Heart right ventricle (tissue), 16 donors: ENCODE measurements at places on chromosomes 6 and 20. TPM values are rescaled to one million over a fixed set of nuclear protein-coding genes. Genes with fewer than 3 reads are reported as not detected.

DNA sequence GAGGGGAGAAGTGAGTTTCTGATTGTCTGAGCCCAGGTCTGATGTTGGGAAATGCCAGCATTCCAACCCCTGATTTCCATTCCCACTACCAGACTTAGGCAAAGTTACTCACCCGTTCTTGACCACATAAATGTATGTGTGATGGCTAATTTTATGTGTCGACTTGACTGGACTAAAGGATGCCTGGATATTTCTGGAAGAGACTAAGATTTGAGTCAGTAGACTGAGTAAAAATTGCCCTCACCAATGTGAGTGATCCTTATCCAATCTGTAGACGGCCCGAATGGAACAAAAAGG, 95.8 kb upstream of the TAB2 start:
- DNase-seq, result no peak

The CSNK2B gene
- 101 TPM for total RNA-seq

The PACSIN1 gene
- 4.0 TPM for total RNA-seq

The SLC32A1 gene
- total RNA-seq, result not detected

The PDE7B gene
- 10.3 TPM for total RNA-seq

- DNase-seq, result no peak
Measured at GRCh38 chr6:77030929-77031674, 432.2 kb downstream of the HTR1B start.

The CD93 gene
- 53.9 TPM for total RNA-seq

- no peak for DNase-seq
Measured at GRCh38 chr20:52983726-52984450, 11.7 kb downstream of the TSHZ2 start.

DNA sequence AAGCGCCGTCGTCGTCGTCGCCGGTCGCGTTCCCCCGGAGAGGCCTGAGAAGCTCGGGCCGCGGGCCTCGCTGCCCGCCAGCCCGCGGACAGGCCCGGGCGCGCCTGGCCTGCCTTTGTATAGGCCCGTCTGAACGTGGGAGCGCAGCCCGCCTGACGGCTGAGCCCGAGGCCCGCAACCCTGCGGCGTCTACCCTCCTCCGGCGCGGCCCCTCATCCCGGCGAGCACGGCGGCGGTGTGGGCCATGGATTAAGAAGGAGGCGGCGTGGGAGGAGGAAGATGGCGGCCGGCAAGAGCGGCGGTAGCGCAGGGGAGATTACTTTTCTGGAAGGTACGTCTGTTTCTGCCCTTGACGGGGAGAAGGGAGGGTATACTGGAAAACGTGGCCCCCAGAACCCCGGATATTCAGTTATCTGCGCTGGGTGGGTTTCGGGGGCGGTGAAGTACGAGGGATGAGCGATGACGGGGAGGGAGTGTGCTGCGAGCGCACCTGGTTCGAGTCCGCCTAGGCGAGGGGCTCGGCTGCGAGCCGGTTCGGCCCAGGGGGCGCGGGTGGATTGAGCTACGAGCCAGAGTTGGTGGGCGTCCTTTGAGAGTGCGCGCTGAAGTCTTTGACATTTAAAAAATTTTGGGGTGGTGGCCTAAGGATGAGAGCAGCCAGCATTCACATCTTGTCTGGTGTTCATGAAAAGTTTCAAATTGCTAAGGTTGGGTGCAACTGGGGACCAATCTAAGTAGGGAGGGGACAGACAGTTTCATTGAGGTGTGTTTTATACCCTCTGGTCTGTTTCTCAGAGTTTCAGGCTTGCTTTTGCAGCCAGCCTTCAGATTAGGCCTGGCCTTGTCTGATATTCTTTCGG, 796 bp downstream of the SENP6 start:
- DNase-seq, result peak; percentile 42

DNA sequence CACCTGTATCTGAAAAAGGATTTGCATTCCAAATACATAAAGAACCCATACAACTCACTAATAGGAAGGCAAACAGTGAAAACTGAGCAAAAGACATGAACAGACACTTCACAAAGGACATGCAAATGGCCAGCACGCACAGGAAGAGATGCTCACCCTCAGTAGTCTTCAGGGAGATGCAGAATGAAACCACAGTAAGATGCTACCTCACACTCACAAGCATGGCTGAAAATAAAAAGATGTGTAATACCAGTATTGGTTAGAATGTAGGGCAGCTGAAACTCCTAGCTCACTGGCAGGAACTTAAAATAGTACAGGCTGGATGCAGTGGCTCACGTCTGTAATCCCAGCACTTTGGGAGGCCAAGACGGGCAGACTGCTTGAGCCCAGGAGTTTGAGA, 64.6 kb downstream of the SNX5 start:
- no peak for DNase-seq

DNA sequence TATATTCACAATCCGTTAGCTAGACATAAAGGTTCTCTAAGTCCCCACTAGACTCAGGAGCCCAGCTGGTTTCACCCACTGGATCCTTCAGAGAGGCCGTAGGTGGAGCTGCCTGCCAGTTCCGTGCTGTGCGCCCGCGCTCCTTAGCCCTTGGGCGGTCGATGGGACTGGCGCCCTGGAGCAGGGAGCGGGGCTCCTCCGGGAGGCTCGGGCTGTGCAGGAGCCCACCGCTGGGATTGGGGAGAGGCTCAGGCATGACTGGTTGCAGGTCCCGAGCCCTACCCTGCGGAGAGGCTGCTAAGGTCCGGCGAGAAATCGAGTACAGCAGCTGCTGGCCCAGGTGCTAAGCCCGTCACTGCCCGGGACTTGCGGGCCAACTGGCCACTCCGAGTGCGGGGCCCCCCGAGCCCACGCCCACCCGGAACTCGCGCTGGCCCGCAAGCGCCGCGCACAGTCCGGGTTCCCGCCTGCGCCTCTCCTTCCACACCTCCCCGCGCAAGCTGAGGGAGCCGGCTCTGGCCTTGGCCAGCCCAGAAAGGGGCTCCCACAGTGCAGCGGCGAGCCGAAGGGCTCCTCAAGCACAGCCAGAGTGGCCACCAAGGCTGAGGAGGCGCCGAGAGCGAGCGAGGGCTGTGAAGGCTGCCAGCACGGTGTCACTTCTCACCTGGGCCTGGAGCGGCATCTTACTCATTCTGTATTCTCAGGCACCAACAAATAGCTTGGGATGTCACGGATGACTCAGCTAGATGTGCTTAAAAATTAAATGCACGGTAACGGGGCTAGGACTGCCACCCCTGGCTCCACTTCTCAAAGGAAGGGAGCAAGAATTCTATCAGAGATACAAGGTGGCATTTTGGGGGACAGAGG, 44.1 kb downstream of the IRF4 start:
- no peak for DNase-seq

GRCh38 chr6:167341665-167342655, 17.1 kb downstream of the TTLL2 start:
- no peak for DNase-seq

DNA sequence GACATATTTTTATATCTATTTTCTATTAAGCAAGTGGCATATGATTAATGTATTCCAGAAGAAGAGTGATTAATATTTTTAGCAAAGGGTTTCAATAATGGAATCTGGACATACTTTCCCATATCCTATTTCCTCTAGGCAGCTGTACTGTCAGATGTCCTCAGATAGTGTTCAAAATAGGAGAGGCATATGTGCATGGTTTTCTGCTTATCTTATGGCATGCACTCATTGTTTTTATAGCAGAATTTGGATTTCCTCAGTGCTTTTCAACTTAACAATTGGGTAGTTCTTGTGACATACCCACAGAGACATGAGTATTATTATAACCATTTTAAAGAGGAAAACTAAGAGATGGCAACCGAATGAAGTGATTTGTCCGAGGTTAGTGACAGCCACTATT, 12.6 kb upstream of the SLC17A5 start:
- DNase-seq, result no peak

The LPA gene
- not detected for total RNA-seq

DNA sequence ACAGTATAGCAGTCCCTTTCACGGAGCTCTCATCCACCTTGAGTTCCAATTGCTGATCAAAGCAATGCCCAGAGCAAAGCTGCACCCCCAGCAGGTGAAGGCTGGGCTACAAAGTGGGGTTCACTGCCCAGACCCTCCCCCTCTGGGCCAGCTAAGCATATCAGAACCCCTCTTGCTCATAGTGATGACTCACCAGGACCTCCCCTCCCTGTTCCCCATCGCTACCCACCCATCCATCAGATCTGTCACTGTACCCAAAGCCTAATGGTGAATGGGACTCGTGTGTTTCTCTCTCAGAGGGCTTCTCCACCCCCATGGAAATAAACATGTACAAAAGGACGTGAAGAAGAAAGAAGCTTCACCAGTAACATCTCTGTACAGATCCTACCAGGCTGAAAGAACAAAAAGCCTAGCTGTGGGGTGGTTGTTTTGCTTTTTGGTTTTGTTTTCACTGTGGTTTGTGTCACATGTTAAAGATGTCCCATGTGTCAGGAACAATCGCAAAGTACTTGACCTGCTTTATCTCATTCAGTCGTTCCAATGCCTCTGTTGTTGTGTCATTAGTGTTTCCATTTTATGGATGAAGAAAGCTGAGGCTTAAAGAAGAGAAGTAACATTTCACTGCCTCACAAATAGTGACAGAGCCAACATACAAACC, 518.5 kb downstream of the CD83 start:
- DNase-seq, result no peak

The FNDC1 gene
- 6.2 TPM for total RNA-seq

GRCh38 chr6:74073999-74074398, 378.0 kb downstream of the CD109 start:
- DNase-seq, result no peak

- no peak for DNase-seq
Measured at GRCh38 chr20:57999465-58000111, 228.9 kb downstream of the ANKRD60 start.

DNA sequence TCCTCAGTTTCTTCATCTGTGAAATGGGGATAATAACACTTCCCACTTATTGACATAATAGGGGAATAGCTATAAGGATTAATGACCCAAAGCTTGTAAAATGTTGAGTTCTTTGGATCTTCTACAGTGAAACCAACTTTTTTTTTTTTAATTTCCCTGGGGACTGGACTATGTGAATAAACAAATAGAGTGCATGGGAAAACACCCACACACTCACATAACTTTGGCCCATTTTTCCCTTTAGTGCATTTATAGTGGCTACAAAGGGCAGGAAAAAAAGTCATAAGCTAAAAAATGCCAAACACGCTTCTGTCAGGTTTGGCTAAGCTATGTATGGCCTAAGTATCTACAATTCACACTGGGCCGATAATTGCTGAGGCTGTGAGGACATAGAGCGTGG, 406.2 kb upstream of the JAG1 start:
- no peak for DNase-seq

GRCh38 chr6:83057705-83058321, 7.8 kb downstream of the UBE3D start:
- no peak for DNase-seq

DNA sequence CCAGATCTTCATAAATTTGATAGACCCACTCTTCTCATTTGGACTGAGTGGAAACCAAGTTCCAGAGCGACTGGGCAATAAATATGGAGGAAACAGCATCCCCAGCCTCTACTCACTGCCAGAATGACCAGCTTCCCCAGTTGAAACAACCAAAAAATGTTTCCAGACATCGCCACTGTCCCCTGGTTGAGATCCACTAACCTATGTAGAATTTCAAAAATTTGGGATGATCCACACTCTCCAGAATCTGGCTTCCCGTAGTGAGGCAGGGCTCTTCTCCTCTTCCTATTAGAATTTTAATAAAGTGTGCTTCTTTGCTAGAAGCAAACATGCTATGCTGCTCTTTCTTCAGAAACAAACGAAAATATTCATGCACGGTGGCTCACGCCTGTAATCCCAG, 287.0 kb upstream of the SUPT3H start:
- no peak for DNase-seq

DNA sequence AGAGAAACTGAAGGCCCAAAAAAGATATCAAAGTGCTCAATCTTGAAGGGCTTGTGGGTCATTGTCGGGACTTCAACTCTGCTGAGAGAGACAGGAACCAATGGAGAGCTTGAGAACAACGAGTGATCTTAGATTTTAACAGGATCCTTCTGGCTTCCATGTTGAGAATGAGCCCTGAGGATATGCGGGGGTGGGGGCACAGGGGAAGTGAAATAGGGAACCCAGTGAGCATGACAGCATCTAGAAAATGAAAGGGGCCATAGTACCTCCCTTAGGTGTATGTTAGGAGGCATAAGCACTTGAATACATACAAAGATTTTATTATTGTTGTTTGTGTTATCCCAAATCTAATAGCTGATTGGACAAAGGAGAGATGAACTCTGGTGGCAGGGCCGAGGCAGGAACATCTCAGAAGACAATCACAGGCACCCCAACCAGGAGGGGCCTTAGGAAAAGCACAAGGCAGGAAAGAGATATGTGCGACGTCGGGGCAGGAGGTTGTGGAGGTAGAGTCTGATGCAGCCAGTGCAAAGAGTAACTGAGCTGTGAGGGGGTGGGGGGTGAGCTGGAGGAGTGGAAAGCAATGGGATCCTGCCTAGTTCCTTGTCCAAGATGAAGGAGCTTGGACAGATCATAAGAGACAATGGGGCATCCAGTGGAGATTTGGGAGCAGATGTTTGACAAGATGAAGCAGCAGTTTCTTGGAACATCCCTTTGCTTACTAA, 10.4 kb downstream of the TGM6 start:
- DNase-seq, result no peak

- no peak for DNase-seq
Measured at GRCh38 chr6:105882828-105883227, 203.3 kb upstream of the PRDM1 start.

The SLC29A1 gene
- 198 TPM for total RNA-seq

DNA sequence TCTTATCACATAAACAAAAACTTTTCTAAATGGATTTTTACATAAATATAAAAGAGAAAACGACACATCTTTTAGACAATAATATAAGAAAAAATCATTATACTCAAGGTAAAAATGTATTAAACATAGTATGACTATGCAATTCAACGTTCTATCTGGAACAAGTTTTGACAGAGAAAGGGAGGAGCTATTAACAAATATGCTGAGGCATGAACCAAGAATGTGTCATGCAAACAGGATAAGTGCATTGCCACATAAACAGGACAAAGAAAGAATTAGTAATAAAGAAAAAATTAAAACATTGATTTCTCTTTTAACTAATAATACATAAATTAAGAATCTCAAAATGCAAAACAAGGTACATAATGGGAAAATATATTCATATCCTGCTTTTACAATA, 1353.4 kb upstream of the GJE1 start:
- no peak for DNase-seq

GRCh38 chr6:91243436-91243835, 656.6 kb upstream of the MAP3K7 start:
- DNase-seq, result no peak
